ENCODE measurements at places on chromosomes 6 and 20. TPM values are rescaled to one million over a fixed set of nuclear protein-coding genes. Genes with fewer than 3 reads are reported as not detected.

RSPO3 gene
- total RNA-seq: 0.67 TPM

TFAP2A gene
- total RNA-seq: 0.51 TPM

PCK1 gene
- total RNA-seq: 2.3 TPM

VGLL2 gene
- not detected for total RNA-seq

SFT2D1 gene
- total RNA-seq: 20.5 TPM

MEI4 gene
- 0.73 TPM for total RNA-seq

PTGIS gene
- total RNA-seq: 26.9 TPM

PSMB8 gene
- total RNA-seq: 16.7 TPM

PHACTR3 gene
- 10.0 TPM for total RNA-seq

FRK gene
- total RNA-seq: 7.5 TPM

ADGRF5 gene
- total RNA-seq: 41.1 TPM

PRDM13 gene
- total RNA-seq: not detected

RBL1 gene
- 4.5 TPM for total RNA-seq

GABRR1 gene
- not detected for total RNA-seq

NOTCH4 gene
- total RNA-seq: 22.4 TPM

PDRG1 gene
- total RNA-seq: 11.1 TPM

- no peak for DNase-seq
Measured at GRCh38 chr6:12418946-12419345, 128.8 kb downstream of the EDN1 start.

DNA sequence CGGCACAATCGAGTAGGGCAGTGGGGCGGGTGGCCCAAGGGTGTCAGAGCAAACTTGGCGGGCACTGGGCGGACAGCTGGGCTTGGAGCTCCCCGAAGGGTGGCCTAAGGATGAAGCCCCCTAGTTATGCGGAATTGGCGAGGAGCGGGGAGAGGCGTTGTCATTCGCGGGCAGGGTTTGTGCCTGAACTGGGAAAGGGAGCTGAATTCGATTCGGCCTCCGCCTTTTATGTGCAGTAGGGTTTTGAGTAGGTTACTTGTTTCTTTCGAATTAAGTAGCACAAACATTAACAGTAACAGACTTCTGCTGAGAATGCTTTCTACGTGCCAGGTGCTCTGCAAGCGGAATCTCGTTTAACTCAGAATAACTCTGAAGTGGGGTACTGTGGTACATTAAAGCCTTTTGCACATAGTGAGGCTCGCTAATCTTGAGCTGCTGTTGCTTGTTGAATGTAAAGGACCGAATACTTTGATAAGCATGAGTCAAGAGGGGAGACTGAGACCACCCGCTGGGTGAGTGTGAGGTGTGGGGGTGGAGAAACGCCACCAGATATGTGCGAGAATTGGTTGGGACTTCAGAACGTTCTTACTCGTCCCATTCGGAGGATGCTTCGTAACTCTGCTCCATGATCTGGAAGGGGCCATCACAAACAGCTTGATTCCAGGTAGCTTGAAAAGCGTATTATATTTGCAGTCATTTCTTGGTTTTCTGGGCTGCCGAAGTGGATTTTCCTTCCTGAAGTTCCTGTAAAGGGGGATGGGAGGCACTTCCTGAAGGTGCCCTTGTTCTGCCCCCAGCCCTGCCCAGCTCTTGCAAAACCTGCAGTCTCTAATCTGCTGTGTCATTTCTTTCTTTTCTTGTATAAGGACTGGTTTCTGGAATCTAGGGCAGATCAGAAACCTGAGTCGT lies 833 bp downstream of the RAB5IF start:
- DNase-seq: no peak

GRCh38 chr20:56222945-56223344 lies 25.6 kb upstream of the MC3R start:
- DNase-seq: no peak

- no peak for DNase-seq
Measured at GRCh38 chr20:49286689-49287551, 9.1 kb upstream of the ZNFX1 start.

DNA sequence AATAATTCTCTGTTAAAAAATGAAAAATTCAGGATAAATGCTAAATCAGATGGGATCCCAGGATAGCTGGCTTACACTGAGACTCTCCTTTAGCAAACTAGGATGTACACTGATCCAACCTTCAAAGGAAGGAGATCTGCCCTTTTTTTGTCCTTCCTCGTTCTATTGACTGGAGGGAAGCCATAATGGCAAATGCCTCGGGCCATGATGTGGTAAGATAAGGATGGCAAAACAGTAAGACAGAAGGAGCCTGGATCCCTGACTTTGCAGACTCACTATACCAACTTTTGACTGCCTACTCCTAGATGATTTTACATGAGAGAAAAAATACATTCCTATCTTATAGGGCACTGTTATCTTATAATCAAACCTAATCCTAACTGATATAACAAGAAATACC lies 156.9 kb upstream of the BEND3 start:
- DNase-seq: no peak

GRCh38 chr20:12916699-12917098 lies 92.1 kb upstream of the SPTLC3 start:
- no peak for DNase-seq

GRCh38 chr6:53628354-53629119 lies 37.0 kb downstream of the KLHL31 start:
- no peak for DNase-seq

DNA sequence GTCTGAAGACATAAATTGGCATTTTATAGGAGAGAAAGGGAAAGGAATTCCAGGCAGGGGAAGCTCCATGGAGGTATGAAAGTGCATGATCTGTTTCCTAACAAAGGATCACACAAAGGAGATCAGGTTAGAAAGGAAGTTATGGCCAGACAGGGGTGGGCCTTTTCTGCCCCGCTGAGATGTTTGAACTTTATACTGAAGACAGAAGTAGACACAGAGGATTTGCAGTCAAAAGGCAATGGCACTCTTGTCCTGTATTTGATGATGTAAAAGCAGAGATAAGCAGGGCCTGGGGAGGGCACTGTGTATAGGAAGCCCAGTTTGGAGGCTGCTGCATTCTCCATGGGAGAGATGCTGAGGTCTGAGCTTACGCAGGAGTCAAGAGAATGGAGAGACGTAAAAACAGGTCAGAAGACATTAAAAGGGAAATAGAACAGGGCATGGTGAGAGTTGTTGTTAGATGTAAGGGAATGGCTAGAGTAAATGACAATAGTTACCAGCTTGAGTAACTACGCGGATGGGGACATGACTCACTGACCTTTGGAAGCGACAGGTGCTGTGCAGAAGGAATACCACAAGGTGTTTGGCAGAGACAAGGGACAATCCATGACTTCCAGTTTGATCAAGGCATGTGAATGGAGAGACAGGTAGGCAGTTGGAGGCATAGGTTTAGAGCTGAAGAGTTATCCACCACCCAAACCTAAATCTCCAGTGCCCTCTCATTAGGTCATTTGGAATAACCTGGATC lies 190.6 kb upstream of the SASH1 start:
- no peak for DNase-seq

DNA sequence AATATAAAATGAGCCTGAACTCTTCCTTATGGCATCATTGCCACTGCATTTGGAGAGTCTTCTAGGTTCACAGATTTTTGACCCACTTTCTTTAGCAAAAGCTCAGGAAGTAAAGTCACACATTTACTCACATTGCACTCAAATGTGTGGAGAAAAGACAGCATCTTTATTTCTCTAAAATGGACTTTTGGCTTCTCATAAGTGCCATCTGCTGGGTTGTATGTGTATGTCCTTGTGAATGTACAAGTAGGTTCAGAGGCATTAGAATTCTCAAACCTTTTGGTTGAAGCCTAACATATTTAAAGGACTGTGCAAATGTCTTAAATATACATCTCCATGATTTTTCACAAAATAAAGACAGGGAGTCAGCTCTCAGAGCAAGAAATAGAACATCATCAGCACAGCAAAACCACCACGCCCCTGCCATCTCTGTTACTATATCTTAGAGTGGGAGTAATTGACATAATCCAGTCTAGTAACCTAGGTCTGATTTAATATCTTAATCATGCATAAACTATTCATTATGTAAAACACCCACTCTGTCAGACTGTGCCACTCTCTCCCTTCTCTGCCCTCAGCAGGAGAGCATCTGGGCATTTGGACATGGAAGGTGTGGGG lies 42.2 kb upstream of the SPTLC3 start:
- no peak for DNase-seq

DNA sequence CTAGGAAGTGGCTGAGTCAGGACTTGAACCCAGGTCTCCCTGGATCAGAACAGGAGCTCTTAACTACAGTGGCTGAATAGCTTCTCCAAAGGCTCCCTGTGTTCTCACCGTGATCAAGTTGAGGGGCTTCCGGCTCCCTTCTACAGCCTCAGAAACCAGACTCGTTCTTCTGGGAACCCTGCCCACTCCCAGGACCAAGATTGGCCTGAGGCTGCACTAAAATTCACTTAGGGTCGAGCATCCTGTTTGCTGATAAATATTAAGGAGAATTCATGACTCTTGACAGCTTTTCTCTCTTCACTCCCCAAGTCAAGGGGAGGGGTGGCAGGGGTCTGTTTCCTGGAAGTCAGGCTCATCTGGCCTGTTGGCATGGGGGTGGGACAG lies 44.6 kb upstream of the TTPAL start:
- no peak for DNase-seq

GRCh38 chr6:18415207-18415606 lies 28.1 kb downstream of the RNF144B start:
- no peak for DNase-seq

GRCh38 chr6:33721508-33721907 lies 10.0 kb upstream of the UQCC2 start:
- DNase-seq: no peak

DNA sequence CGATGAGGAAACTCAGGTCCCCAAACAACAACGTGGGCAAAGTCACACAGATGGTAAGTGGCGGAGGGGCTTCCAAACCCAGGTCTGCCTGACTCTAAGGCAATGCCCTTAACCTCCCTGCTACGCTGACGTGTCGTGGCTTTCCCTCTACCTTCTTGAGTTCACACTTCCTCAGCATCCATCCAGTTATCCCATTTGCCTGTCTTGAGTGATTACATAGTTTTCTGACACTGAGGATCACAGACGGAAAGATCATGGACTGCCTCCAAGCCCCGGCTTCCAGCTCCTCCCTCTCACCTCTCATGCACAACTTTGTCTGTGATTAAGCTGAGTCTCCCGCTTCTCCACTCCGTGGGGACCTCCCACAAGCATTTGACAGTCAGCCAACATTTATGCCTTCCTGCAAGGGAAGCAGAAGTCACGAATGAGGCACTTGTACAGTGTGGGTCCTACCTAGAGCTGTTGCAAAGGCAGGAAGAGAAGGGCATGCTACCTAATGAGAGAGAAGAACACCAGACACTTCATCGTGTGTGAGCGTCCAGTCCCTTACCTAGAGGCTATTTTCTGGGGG lies 33.8 kb downstream of the TBC1D7 start:
- DNase-seq: no peak

- no peak for DNase-seq
Measured at GRCh38 chr20:58906111-58906510, 53.6 kb downstream of the GNAS start.

- no peak for DNase-seq
Measured at GRCh38 chr6:78523622-78524021, 343.7 kb upstream of the IRAK1BP1 start.

- peak; percentile 85 for DNase-seq
Measured at GRCh38 chr6:27177485-27178406, 69.8 kb upstream of the PRSS16 start.

GRCh38 chr20:1204113-1204512 lies 859 bp downstream of the C20orf202 start:
- no peak for DNase-seq

DNA sequence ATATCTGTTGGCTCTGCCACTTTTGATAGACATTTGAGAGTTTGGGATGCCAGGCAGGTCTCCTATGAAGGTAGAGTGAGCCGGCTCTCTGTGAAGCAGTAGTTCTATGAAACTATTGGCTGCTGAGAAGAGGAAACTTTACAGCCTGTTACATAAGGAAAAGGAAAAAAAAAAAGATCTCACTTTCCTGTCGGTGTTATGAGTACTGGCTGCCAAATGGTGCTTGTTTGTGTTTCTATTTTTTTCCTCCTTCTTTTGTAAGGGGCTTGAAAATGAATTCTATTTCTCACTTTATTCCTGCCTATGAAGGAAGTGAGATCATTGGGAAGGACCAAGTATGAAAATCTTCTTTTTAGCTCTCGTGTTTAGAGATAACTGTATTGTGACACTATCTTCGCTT lies 73.1 kb upstream of the CLDN20 start:
- no peak for DNase-seq

DNA sequence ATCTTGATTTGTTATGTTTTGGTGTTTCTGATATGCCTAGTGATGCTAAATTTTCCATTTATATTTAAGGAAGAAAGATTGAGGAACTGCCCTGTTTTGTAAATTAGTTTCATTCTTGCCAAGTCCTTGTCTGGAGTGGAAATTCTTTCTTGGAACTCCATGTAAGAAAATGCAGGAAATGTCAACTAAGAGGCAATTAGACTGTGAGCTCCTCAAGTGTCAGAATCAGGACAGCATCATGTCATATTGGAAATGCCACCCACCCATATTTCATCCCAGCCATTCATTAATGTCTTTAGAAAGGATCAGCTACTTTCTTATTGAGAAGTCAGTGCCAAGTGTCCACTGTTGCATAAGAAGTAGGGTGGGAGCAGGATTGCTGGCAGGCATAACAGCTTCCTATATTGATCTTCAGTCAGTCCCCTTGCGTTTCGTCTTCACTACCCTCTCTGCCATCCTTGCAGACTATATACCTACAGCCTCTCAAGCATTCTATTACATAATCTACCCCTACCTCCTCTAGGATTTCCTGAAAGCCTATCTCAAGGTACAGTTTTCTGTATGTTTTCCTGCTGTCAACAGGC lies 42.4 kb downstream of the HAO1 start:
- DNase-seq: no peak

GRCh38 chr6:37946057-37946456 lies 126.5 kb downstream of the ZFAND3 start:
- DNase-seq: no peak

DNA sequence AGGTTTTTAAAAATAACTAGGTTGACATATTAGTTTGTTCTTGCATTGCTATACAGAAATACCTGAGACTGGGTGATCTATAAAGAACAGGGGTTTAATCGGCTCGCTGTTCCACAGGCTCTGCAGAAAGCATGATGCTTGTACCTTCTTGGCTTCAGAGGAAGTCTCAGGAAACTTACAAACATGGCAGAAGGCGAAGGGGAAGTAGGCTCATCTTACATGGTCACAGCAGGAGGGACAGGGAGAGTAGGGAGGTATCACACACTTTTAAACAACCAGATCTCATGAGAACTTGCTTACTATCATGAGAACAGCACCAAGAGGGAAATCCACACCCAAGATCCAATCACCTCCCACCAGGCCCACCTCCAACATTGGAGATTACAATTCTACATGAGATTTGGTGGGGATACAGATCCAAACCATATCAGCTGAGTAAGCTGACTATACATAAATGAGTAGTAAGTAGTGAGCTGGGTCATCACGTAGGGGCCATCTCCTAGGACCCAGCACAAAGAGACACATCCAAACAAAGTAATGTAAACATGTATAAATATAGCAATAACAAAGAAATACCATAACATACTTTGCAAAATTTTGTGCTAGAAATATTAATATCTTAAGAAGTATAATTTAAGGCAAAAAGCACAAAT lies 31.4 kb upstream of the SIRPG start:
- DNase-seq: no peak

DNA sequence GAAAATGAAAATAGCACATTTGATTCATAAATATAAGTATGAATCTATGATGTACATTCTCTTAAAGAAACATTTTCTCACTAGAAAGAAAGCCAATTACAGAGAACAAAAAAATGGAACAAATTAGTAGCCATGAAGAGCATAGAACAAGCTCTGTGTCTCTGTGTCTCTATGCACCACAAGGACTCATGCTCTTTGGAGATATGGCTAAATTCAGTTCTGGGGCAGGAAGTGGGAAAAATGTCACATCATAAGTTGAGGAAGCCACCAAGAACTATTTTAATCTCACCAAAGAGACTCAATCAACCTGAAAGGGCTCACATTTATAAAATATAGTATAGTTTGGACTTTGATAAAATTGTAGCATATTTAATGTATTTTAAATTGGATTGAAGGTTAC lies 1259.8 kb upstream of the GJE1 start:
- DNase-seq: no peak

Data from Right ventricle myocardium superior (tissue), 1 donor.